ENCODE measurements at places on chromosomes 13 and 19. TPM values are rescaled to one million over a fixed set of nuclear protein-coding genes. Genes with fewer than 3 reads are reported as not detected.

DNA sequence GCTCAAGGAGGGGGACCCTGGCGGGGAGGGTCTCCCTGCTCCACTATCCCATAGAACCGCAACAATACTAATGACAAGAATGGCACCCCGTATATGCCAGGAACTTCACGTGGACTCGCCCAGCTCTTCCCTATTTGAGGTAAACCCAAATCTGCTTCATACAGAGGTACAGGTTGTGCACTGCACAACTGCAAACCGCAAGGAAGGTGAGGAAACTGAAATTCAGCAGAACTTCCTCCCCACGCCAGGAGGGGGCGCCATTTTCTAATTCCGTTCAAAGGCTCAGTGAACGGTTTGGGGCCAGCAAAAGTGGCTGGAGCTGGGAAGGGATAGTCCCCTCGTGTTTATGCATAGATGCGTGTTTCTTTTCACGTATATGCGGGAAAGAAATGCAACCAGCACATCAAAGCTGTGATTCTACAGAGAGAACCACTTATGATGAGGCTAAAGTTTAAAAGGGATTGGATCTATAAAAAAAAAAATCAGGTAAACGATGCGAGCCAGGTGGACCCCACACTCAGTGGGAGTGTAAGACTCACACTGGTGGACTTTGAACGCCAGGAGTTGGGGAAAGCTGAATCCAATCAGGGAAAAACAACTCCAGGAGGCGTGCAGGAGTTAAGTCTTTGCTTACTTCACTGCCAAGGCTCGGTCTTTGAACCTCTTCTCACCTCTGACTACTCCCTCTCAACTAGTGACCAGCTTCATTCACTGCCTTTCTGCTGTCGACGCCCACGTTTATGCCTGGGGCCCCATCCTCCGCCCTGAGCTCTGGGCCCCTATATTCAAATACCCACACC is 20.3 kb downstream of the C19orf81 start:
- peak; percentile 56 for DNase-seq
- peaks cover 7% of the 10 kb centered on the region for H3K27me3 ChIP-seq
- H3K36me3 ChIP-seq, result no peaks in the 10 kb centered on the region

DNA sequence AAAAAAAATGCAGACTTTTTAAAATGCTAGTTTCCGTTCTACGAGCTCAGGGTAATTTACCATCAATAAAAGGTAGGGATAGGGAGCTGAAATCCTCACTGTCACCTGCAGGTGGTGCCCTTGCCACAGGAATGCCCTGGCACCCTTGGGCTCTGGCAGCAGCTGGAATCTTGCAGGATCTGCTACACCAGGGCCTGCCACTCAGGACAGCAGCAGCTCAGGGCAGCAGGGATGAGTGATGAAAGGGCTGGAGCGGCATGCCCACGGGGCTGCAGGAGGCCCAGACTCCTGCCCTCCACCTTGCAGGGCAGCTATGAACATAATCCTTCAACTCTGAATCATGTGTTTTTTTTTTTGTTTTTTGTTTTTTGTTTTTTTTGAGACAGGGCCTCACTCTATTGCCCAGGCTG is 54.0 kb downstream of the GNG7 start:
- H3K36me3 ChIP-seq, result no peaks in the 10 kb centered on the region
- H3K27me3 ChIP-seq, result no peaks in the 10 kb centered on the region
- H3K27ac ChIP-seq, result no peak overlapping the region
- H3K4me1 ChIP-seq, result no peaks in the 10 kb centered on the region
- DNase-seq, result peak; percentile 71

- peak overlapping the region; percentile 67 for H3K4me3 ChIP-seq
- no peaks in the 10 kb centered on the region for H3K4me1 ChIP-seq
- H3K36me3 ChIP-seq, result no peaks in the 10 kb centered on the region
- peak overlapping the region; percentile 63 for H3K27ac ChIP-seq
- H3K27me3 ChIP-seq, result peaks cover 6% of the 10 kb centered on the region
Measured at GRCh38 chr13:21670006-21670882, 629 bp upstream of the FGF9 start.

DNA sequence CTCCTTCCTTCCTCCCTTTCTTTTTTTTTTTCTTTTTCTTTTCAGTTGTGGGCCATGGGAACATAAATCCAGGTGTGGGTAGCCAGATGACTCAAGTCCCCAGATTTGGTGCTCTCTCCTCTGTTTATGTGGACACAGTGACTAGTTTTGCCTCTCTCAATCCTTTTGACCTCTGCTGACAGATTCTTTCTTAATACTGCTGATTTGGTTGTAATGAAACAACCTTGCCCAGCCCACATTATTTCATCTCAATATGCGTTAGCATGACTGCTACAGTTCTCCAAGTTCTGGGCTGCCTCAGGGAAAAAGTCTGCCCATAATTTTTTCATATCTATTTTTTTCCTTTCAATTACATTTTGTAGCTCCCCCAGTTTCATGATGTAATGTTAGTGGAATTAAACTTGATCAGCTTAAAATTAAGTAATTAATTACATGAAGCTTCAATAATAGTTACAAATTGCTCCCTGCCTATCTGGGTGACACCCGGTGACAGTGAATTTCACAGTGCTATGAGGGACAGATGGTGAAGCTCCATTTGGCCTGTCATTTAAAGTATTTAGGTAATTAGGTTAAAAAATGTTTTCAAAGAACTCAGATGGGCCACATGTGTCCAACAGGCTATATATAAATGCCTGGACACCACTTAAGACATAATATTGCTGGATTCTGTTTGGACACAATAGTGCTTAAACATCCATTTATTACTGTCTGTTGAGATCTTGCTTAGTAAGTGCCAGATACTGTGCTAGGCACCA is 118.8 kb upstream of the FRY start:
- peaks cover 4% of the 10 kb centered on the region for H3K4me1 ChIP-seq
- no peak overlapping the region for H3K4me3 ChIP-seq
- no peak overlapping the region for H3K27ac ChIP-seq
- H3K36me3 ChIP-seq, result no peaks in the 10 kb centered on the region
- no peak for DNase-seq

- peaks cover 22% of the 10 kb centered on the region for H3K36me3 ChIP-seq
- no peak overlapping the region for H3K4me3 ChIP-seq
- no peaks in the 10 kb centered on the region for H3K4me1 ChIP-seq
- DNase-seq, result peak; percentile 66
Measured at GRCh38 chr19:16384688-16385087, 60.1 kb downstream of the KLF2 start.

DNA sequence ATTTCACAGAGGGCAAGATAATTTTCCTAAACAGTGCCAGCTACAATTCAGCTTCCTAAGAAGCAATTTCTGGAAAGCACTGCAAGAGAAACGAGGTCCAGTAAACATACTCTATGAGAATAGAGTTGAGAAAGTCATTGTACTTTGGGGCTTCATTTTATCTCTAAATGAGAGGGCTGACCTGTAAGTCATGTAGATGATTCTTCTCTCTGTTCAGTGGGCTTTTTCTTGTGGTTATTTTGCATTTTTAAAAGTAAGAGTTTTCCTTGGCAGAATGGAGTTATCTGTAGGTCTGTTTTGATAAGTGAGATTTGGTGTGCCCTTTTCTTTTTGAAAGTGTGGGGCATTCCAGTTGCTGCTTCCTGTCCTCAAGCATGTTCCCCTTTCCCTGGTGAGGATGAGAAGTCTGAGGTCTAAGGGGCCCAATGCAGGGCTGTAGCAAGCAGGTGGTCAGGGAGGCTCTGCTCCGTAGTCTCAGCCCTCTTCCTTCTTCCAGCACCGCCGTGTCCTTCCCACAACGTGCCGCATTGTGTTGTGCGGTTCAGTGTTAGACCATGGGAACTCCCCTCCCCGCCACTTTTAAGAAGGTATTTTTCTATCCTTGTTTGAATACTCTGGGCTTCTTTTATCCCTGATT is 86.3 kb downstream of the ARHGEF7 start:
- peaks cover 9% of the 10 kb centered on the region for H3K4me1 ChIP-seq
- H3K27ac ChIP-seq, result no peak overlapping the region
- H3K36me3 ChIP-seq, result peaks cover 3% of the 10 kb centered on the region
- no peak overlapping the region for H3K4me3 ChIP-seq
- DNase-seq, result no peak

GRCh38 chr13:100636004-100636403 is 38.6 kb downstream of the TMTC4 start:
- H3K4me3 ChIP-seq, result no peak overlapping the region
- no peak for DNase-seq
- H3K27me3 ChIP-seq, result no peaks in the 10 kb centered on the region
- H3K4me1 ChIP-seq, result no peaks in the 10 kb centered on the region

PINLYP gene
- 14.8 TPM for total RNA-seq
